KBM-7 (cell line): ENCODE measurements at places on chromosomes 7 and 10.
A peak's percentile ranks its signal among the peaks of the same experiment; 100 is the strongest.

DNA sequence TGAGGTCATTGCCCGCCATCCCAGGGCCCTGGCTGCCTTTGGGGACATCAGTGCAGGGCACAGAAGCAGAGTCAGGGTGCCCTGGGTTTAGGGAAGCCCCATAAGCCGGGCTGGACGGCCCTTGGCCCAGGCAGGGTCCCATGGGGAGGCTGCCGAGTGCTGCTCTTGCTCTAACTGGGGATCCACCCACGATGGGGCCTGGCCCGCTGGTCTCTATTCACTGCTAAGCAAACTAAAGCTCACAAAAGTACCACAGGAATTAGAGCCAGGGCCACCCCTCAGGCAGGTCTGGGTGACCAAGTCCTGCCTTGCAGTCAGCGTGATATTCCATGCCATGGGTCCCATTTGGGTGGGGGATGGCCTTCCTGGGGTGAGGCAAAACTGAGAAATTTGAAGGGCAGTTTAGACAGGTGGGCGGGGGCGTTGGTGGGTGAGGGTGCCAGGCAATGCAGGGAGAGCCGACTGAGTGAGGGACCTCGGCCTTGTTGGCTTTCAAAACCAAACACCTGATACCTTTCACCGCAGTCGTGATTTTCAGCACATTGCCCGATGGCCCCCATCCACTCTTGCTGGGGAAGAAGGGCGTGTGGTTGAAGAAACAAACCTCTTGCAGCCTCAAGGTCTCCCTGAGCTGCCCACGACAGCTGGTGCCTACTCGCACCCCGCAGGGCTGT is 92.8 kb upstream of the PPIF start:
- no peak for DNase-seq

- no peak for DNase-seq
Observed at GRCh38 chr7:17725821-17726220, 214.5 kb downstream of the SNX13 start.

GRCh38 chr7:5203183-5203537 is 13.1 kb downstream of the WIPI2 start:
- no peak for DNase-seq

DNA sequence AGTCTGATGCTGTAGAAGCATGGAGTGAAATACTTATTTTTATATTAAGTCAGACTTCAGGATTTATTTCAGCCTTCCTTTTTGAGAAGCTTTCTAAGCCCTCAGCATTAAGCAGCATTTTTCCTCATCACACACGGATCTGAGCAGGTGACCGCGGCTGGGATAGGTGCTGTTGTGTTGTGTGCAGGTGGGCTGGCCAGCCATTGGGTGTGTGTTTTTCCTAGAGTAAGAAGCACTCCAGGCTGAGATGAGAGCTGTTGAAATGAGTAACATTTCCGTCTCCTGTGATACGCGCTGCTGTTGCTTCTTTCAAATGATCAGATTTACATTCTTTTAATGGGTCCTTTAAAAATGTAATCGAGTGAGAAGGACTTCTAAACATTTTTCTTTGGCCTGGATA is 63.9 kb downstream of the INSYN2A start:
- DNase-seq, result no peak

- DNase-seq, result no peak
Observed at GRCh38 chr7:149818536-149818840, 19.7 kb upstream of the ZNF862 start.

- DNase-seq, result no peak
Observed at GRCh38 chr7:80334196-80334595, 177.7 kb downstream of the GNAT3 start.

GRCh38 chr10:113447278-113447677 is 105.6 kb upstream of the HABP2 start:
- no peak for DNase-seq

- no peak for DNase-seq
Observed at GRCh38 chr7:16559497-16560179, 33.0 kb downstream of the LRRC72 start.

- no peak for DNase-seq
Observed at GRCh38 chr10:126908729-126909128, 3.5 kb downstream of the DOCK1 start.

DNA sequence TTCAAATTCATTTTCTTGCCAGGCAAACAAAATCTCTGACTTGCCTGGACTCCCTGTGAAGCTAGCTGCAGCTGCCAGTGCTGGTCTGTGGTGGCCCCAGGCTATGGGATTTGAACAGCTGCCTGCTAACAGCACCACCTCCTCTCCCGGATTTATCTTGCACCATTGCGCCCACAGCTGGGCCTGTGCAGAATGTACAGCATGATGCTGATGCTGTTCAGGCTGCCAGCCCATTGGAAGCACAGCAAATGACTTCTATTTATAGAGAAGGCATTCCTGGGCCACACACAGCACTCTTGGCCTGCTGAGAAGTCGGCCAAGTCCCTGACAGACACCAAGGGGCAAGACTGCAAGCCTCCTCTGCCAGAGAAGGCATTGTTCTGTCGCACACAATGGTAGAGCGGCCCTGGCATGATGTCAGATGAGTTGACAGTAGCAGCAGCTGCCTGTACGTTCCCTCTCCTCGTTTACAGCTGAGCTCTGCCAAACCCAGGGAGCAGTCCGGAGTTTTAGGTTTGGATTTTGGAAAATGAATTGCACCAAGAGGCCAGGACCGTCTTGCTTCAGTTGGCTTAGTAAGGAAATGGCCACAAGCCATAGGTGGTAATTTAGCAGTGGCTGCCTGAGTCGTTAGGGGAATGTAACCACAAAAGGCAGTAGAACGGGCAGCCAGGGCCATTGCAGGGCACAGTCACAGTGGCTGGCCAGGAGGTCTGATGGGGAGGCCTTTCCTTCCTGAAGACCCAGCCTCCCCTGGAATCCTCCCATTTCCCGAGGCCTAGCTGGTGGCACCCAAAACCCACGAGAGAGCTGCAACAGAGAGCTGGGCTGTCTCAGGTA is 38.5 kb downstream of the MTURN start:
- DNase-seq, result no peak

- DNase-seq, result peak; percentile 73
Observed at GRCh38 chr10:14543046-14543903, 212.6 kb upstream of the FRMD4A start.

GRCh38 chr10:123599366-123599849 is 66.7 kb upstream of the GPR26 start:
- DNase-seq, result no peak

DNA sequence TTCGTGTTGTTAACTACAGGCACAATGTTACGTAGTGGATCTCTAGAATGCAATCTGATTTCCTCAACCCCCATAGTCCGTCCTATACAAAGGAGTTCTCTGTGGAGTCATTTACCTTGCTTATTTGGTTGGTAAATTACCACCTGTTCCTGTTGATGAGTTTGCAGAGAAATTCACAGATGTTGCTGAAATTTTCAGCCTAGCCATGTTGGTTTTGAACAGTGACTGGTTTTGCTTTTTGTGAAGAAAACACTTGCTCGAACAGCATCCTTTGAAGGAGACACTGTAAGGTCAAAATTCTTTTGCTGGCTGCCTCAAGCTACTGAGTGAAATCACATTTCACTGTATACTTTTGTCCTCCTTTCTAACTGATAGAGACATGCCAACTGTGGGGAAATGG is 15.4 kb upstream of the PRKCQ start:
- no peak for DNase-seq

- no peak for DNase-seq
Observed at GRCh38 chr10:110919349-110919931, at the start of gene SHOC2. SHOC2 (plus strand) TSS chr10:110919604; CDS start chr10:110964359, 44,755 bp downstream.

DNA sequence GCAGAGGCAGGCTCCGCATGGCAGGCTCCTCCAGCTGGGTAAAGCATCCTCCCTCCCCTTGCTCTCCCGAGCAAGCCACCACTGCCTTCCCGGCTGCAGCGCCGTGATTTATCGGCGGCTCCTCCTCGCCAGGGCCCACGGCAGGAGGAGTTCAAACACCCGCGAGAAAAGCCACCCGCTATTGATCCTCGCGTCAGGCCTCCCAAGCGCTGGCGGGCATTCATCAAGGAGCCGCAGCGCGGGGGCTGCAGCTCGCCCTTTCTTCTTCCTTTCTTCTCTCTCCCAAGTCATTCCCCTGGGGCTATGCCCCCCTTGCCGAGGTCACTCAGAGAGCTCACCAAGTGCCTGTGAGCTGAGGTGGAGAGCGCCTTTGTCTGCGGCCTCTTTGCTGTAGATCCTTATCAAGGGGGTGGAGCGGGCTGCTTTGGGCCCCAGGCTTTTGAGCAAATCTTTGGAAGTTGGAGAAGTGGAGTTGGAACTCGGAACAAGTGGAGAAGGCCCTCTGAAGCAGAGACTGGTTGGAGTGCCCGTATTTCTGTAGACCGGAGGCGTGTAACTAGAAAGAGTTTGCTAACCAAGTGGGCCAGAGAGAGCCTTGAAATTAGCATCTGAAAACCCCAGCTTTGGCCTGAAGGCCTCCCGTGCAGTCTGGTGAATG is 107.2 kb upstream of the PPIF start:
- DNase-seq, result no peak

DNA sequence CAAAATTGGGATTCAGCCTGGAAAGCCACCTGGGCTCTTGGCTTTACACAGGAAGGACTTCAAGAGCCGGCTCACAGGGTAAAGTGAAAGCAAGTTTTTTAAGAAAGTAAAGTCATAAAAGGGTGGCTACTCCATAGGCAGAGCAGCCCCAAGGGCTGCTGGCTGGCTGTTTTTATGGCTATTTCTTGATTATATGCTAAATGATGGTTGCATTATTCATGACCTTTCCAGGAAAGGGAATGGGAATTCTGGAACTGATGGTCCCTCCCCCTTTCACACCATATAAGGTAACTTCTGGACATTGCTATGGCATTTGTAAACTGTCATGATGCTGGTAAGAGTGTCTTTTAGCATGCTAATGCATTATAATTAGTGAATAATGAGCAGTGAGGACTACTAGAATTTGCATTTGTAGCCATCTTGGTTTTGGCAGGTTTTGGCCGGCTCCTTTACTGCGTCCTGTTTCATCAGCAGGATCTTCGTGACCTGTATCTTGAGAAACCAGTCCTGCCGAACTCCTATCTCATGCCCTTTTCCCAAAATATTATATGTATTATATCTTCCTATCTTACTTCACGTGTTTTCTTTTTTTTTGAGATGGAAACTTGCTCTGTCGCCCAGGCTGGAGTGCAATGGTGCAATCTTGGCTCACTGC is 80.5 kb downstream of the HECW1 start:
- DNase-seq, result no peak

GRCh38 chr7:28409716-28410627 is 2.3 kb upstream of the CREB5 start:
- no peak for DNase-seq

- DNase-seq, result no peak
Observed at GRCh38 chr10:110073896-110074295, 66.1 kb downstream of the ADD3 start.

DNA sequence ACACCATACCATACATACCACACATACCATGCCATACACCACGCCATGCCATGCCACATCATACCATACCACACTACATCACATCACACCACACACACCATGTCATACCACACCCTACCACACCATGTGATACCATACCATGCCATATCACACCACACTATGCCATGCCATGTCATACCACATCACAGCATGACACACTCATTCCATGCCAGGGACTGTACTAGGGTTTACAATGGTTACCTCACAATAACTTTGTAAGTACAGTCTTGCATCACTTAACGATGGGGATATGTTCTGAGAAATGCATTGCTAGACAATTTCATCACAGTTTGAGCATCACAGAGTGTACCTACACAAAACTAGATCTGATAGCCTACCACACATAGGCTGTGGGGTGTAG is 14.5 kb downstream of the PYROXD2 start:
- no peak for DNase-seq

- no peak for DNase-seq
Observed at GRCh38 chr10:44333511-44333910, 51.4 kb downstream of the CXCL12 start.

- DNase-seq, result no peak
Observed at GRCh38 chr7:1858435-1859265, 188.6 kb downstream of the ELFN1 start.
